ENCODE measurements at places on chromosomes 4 and X.

- no peak for DNase-seq
Observed at GRCh38 chr4:96354036-96354712, 514.3 kb downstream of the PDHA2 start.

DNA sequence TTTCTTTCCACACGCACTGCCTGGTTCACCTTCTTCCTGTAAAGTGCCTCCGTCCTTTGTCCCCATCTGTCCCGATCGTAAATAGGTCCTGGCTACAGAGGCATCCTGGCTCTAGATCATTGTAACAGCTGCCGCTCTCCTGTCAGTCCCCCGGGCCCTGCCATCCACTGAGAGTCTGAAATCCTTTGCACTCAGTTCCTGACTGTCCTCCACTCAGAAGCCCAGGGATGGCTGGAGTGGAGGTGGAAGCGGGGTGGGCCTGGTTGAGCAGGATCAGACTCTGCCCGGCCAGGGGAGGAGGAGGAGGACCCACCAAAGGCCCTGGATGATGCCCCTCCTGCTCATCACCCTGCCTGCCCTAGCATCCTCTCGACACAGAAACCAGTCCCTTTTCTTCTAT is 29.8 kb downstream of the PIGG start:
- DNase-seq = no peak

DNA sequence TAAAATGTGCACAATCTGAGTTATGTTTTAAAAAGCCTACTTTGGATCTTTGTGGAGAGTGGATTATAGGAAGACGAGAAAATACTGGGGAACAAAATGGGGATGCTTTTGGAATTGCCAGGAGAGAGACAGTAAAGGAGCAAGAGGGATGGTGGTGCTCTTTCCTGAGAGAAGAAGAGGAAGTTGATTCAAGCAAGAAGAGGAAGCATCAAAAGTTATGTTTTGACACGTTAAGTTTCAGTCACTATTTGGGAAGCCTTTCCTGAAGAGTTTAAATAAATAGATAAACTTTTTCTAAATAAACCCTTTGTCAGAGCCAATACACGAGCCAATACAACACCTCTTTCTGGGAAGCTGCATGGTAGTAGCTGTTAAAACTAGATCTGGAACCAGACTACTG is 394.1 kb downstream of the GALNTL6 start:
- no peak for DNase-seq

DNA sequence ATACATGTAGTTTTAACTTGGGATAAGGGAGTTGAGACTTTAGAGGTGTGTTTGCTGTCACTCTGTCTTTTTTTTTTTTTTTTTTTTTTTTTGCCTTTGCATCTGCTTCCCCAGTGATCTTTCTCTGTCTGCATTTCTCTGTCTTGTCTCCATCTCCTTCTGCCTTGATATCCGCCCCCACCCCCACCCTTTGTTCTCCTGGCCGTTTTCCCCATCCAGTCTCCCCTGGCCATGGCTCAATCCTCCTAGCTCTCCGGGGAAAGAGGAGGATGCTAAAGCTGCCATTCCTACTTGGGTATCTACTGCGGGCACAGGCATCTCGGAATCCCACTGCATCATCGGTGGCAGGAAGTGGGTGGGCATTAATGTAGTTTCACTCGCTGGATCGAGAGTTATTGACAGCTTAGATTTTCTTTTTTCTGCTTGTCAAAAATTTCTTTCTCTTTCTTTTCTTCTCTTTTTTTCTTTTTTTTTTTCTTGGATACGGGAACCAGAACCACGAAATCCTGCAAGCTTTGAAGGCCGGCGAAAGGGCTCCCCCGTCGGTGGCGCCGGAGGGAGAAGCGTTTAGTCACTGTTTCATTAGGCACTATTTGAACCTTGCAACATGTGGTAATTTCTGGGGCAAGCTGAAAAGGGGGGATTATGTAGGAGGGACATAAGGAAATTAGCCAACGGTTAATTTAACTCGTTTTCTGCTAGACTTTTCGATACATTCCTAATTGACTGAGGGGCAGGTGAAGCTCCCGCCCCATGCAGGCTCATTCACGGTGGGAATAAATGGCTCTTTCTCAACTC is 8.2 kb downstream of the GSX2 start:
- no peak for DNase-seq

GRCh38 chr4:244471-244870 is 60.8 kb downstream of the ZNF732 start:
- no peak for DNase-seq

GRCh38 chr4:79177388-79177787 is 148.5 kb downstream of the NAA11 start:
- DNase-seq = no peak

DNA sequence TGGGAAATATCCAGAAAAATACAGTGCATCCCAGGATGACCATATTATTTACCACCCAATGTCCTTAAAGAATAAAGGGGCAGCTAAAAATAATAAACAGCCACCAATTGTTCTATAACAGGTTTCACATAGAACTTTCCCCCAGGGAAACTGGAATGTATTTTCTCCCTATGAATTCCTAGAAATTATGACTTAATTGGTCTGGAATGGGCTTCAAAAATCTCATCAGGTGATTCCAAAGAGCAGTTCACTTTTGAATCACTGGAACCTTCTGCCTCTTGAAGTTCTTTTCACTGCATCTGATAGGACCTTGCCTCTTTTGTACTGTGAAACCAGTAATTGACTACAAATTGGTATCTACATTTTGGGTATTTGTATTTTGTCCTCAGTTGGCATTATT is 119.3 kb downstream of the ZNF330 start:
- no peak for DNase-seq

DNA sequence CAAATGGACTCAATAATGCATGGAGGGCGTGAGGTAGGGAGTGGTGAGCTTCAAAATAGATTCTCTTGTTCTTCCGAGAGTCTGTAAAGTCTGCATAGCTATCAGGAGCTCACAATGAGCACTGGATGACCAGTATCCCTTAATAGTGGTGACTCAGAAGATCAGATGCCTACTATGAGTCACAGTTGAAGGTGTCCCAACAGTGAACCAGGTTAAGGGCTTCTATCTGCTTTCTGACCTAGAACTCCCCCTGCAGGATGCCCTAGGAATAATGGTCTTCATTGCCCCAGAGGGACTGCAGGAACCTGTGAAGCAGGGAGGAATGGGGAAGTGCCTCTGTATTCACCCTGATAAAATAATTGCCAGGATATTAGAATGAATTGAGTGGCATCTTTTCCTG is 22.1 kb downstream of the DGKK start:
- DNase-seq = no peak
